Panc1 (cell line): ENCODE measurements at places on chromosomes 2 and 18. TPM values are rescaled to one million over a fixed set of nuclear protein-coding genes. Genes with fewer than 3 reads are reported as not detected.

Gene ZC3H6
- 5.3 TPM for total RNA-seq

Gene OBSL1
- total RNA-seq = 25.5 TPM

Gene WNT6
- total RNA-seq = 8.1 TPM

Gene SP140
- 1.1 TPM for total RNA-seq

Gene COLEC12
- 0.03 TPM for total RNA-seq

Gene IL36RN
- total RNA-seq = not detected

Gene SPP2
- total RNA-seq = not detected

Gene CSRNP3
- not detected for total RNA-seq

GRCh38 chr2:121099329-121100290 is 185.4 kb downstream of the TFCP2L1 start:
- H3K36me3 ChIP-seq = no peaks in the 10 kb centered on the region
- no peak overlapping the region for H3K4me3 ChIP-seq
- no peak overlapping the region for H3K27ac ChIP-seq
- H3K27me3 ChIP-seq = peaks cover 3% of the 10 kb centered on the region; the same call in 1 of the 2 replicates

GRCh38 chr2:175441181-175441761 is 259.8 kb upstream of the ATP5MC3 start:
- no peak for DNase-seq
- no peaks in the 10 kb centered on the region; the same call in 1 of the 2 replicates for H3K27me3 ChIP-seq
- no peak overlapping the region for H3K4me3 ChIP-seq

DNA sequence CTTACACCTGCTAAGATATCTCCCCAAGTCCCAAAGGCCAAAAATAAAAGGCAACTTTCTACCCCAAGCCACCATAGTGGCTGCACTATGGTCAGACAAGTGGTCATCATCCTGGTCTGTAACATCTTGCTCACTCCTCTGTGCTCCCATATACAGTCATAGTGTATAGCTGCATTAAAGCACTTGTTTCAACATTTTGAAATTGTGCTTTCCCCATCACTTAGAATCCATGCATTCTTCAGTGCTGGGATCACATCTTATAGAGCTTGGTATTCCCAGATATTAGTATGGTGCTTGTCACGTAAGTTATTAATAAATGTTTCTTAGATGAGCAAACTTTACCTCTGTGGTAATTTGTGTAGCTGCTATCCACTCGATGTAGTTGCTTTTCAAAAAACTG is 40.4 kb upstream of the CDC42EP3 start:
- no peak overlapping the region for H3K4me3 ChIP-seq
- H3K27me3 ChIP-seq = no peaks in the 10 kb centered on the region
- H3K27ac ChIP-seq = no peak overlapping the region

- no peak overlapping the region for H3K4me3 ChIP-seq
- H3K36me3 ChIP-seq = no peaks in the 10 kb centered on the region
- H3K27me3 ChIP-seq = no peaks in the 10 kb centered on the region
- no peak for DNase-seq
- no peaks in the 10 kb centered on the region for H3K4me1 ChIP-seq
Observed at GRCh38 chr2:207458582-207458981, 71.2 kb upstream of the CREB1 start.

- H3K27ac ChIP-seq = no peak overlapping the region
- no peak for DNase-seq
- H3K36me3 ChIP-seq = no peaks in the 10 kb centered on the region
- H3K4me1 ChIP-seq = no peaks in the 10 kb centered on the region
Observed at GRCh38 chr2:183060571-183061231, 17.8 kb upstream of the DUSP19 start.

DNA sequence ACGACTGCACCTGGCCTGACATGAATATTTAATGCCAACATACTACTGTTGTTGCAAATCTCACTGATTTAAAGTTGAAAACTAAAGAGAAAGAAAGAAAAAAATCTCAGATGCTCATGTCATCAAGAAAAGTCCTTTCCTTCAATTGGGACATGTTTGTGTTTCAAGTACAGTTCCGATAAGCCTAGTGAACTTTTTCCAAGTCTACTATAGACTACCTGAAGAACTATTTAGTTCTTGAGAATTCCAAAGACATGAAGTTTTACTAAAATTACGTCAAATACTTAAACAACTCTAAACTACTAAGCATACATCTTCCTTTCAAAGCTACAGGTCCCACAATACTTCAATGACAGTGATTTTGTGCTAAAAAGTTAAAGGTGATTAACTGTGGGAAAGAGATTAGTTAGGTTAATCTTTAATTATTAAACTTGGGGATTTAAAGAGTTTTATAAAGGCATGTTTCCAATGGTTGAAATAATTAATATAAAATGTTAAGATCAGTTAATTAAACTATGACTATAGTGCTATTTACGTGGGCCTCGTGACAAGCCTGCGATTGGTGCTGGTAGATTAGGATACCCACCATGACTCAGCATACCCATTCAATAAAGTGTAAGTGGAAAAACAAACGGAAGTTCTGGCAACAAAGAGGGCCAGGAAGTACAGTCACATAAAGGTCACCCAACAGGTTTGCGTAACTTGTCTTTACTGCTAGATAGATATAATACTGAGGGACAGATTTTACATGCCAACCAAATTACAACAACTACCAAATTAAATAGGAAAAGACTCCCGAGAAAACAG is 55.5 kb downstream of the SEPTIN10 start:
- no peaks in the 10 kb centered on the region for H3K27me3 ChIP-seq
- H3K4me1 ChIP-seq = no peaks in the 10 kb centered on the region
- peak; percentile 90 for DNase-seq
- H3K27ac ChIP-seq = no peak overlapping the region
- H3K4me3 ChIP-seq = no peak overlapping the region

GRCh38 chr18:32158108-32158624 is 31.7 kb upstream of the MEP1B start:
- no peaks in the 10 kb centered on the region for H3K4me1 ChIP-seq
- H3K36me3 ChIP-seq = no peaks in the 10 kb centered on the region
- peak overlapping the region; percentile 15; the same call in 1 of the 2 replicates for H3K4me3 ChIP-seq

GRCh38 chr2:138373993-138374408 is 127.6 kb upstream of the SPOPL start:
- no peaks in the 10 kb centered on the region for H3K36me3 ChIP-seq
- no peaks in the 10 kb centered on the region for H3K27me3 ChIP-seq
- no peak overlapping the region for H3K4me3 ChIP-seq
- H3K4me1 ChIP-seq = no peaks in the 10 kb centered on the region

- no peaks in the 10 kb centered on the region for H3K4me1 ChIP-seq
- DNase-seq = no peak
- H3K4me3 ChIP-seq = no peak overlapping the region
- no peaks in the 10 kb centered on the region for H3K36me3 ChIP-seq
- H3K27ac ChIP-seq = no peak overlapping the region
Observed at GRCh38 chr18:75473316-75473715, 45.8 kb upstream of the SMIM21 start.

GRCh38 chr2:14626873-14627272 is 5.6 kb upstream of the LRATD1 start:
- no peaks in the 10 kb centered on the region for H3K4me1 ChIP-seq
- H3K4me3 ChIP-seq = no peak overlapping the region
- DNase-seq = no peak
- H3K36me3 ChIP-seq = no peaks in the 10 kb centered on the region
- H3K27me3 ChIP-seq = no peaks in the 10 kb centered on the region
- no peak overlapping the region for H3K27ac ChIP-seq

DNA sequence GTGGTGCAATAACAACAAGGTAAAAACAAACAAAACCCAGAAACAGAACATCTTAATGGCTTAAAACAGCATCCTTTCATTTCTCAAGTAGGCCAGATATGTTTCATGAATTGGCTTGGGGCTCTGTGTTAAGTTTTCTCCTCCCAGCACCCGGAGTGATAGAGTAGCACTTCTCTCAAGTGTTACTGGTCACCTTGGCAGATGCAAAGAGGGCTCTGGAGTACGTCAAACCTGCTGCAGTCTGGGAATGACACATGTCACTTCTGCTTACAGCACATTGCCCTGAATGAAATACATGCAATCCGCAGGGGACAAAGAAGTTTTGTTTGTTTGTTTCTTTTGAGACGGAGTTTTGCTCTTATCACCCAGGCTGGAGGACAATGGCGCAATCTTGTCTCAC is 639.3 kb downstream of the CNTNAP5 start:
- no peaks in the 10 kb centered on the region for H3K4me1 ChIP-seq
- H3K4me3 ChIP-seq = no peak overlapping the region
- no peaks in the 10 kb centered on the region; the same call in 1 of the 2 replicates for H3K36me3 ChIP-seq
- no peak overlapping the region for H3K27ac ChIP-seq
- DNase-seq = no peak

DNA sequence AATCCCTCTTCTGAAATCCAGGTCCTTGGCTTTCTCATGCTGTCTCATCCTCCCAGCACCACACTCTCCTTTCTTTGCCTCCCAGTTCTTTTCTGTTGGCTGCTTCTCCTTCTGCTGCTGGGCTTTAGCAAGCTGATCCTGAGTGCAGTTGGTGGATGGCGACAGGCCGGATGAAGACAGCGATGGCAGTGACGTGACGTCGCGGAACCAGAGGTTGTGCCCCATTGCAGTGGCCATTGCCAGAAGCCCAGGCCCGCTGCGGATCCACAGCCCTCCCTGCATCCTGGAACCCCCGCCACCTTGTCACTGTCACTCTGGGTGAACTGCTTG is 75.2 kb downstream of the EIPR1 start:
- no peaks in the 10 kb centered on the region for H3K27me3 ChIP-seq
- no peak overlapping the region for H3K4me3 ChIP-seq
- no peaks in the 10 kb centered on the region for H3K36me3 ChIP-seq
- no peak for DNase-seq

DNA sequence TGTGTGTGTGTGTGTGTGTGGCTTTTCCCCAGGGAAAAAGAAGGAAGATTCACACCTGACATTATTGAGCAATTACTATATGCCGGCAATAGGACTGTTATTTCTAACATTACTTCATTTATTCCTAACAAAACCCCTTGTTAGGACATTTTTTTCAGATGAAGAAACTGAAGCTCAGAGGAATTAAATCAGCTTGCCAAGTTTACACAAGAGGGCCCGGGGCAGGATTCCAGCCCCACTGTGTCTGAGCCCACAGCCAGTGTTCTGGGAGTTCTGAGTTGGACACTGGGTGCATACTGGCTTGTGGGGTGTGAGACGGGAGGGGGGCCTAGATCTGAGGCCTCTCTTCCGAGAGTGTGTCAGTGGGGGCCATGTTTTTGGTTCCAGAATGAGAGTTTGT is 9.9 kb downstream of the TOGARAM2 start:
- H3K27ac ChIP-seq = no peak overlapping the region
- H3K27me3 ChIP-seq = no peaks in the 10 kb centered on the region
- H3K4me3 ChIP-seq = no peak overlapping the region
- H3K36me3 ChIP-seq = no peaks in the 10 kb centered on the region
- H3K4me1 ChIP-seq = no peaks in the 10 kb centered on the region
- DNase-seq = no peak

DNA sequence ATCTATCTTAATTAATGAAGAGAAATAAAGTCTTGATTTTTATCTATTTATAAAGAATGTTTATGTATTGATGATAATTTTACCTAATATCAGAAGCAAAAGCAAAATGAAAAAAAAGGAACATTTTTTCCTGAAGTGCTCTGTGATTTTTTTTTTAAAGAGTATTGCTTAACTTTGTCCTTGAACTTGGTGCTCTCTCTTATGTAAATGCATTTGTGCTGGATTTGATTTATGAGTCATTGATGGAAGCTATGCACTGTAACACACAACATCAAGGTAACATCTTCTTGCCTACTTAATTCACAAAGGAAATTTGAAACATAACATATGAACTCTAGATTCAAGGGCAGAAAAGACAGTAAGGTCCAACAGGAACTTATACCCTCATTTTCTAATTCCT is 312.9 kb upstream of the CDH19 start:
- H3K36me3 ChIP-seq = no peaks in the 10 kb centered on the region
- no peak for DNase-seq
- no peaks in the 10 kb centered on the region for H3K27me3 ChIP-seq
- no peaks in the 10 kb centered on the region for H3K4me1 ChIP-seq

DNA sequence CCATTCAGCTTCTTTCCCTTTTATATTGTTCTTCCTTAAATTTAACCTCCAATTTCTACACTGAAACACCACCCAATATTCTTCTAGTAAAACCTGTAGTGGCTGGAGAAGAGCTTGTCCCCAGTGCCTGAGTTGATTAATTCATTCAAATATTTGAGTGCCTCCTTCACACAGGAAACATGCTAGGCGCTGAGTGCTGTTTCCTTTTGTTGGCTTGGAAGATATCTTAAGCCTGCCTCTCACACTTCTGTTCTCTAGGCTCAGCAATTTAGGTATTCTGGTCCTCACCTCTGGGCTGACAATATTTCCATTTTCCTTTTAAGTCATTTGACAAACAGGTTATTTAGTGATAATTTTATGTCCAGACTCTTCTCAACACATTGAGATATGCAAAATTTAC is 185.4 kb downstream of the SETBP1 start:
- H3K4me3 ChIP-seq = no peak overlapping the region
- no peaks in the 10 kb centered on the region for H3K36me3 ChIP-seq

- no peaks in the 10 kb centered on the region for H3K36me3 ChIP-seq
- no peaks in the 10 kb centered on the region for H3K27me3 ChIP-seq
- no peak overlapping the region for H3K27ac ChIP-seq
- no peaks in the 10 kb centered on the region for H3K4me1 ChIP-seq
- no peak overlapping the region for H3K4me3 ChIP-seq
Observed at GRCh38 chr2:186709529-186710450, 15.9 kb downstream of the FAM171B start.
